Vein endothelial cell (primary cell): ENCODE measurements at places on chromosomes 7 and 10. TPM values are rescaled to one million over a fixed set of nuclear protein-coding genes. Genes with fewer than 3 reads are reported as not detected.

Gene MRPS24
- total RNA-seq, result 69.2 and 78.3 TPM in 2 replicates

Gene OR2A5
- total RNA-seq, result not detected in 2 replicates

Gene PDE6C
- not detected in 2 replicates for total RNA-seq

Gene MKI67
- 17.6 and 37.2 TPM in 2 replicates for total RNA-seq

Gene ANKRD30A
- under 0.01 TPM in 1 of 2 replicates, not detected in the other for total RNA-seq

Gene ATP5F1C
- total RNA-seq, result 276 and 311 TPM in 2 replicates

Gene SFTPA1
- total RNA-seq, result not detected in 2 replicates

Gene OPN1SW
- total RNA-seq, result not detected in 2 replicates

Gene UTF1
- total RNA-seq, result not detected in 2 replicates

Gene SUN3
- total RNA-seq, result not detected in 2 replicates

Gene CTBP2
- 99.4 and 99.6 TPM in 2 replicates for total RNA-seq

Gene CTTNBP2
- total RNA-seq, result not detected in 2 replicates

Gene LRRTM3
- total RNA-seq, result not detected in 2 replicates

Gene CEP55
- 18.9 and 39.1 TPM in 2 replicates for total RNA-seq

Gene HOXA9
- total RNA-seq, result 10.8 and 18.2 TPM in 2 replicates

Gene WNT8B
- total RNA-seq, result not detected in 2 replicates

Gene MUC12
- not detected in 2 replicates for total RNA-seq

Gene JAKMIP3
- 0.10 TPM in 1 of 2 replicates, not detected in the other for total RNA-seq

Gene BBS9
- total RNA-seq, result 11.1 TPM in 2 replicates

Gene CLDN3
- total RNA-seq, result 0.98 TPM in 1 of 2 replicates, not detected in the other

Gene SLC29A4
- 2.1 and 6.2 TPM in 2 replicates for total RNA-seq

Gene ZCCHC24
- total RNA-seq, result 6.6 and 8.2 TPM in 2 replicates

Gene FFAR4
- total RNA-seq, result not detected in 2 replicates

Gene GHRHR
- total RNA-seq, result not detected in 2 replicates

Gene PPP1R3C
- 0.65 and 0.86 TPM in 2 replicates for total RNA-seq

Gene EPO
- total RNA-seq, result not detected in 2 replicates

Gene OR2A12
- not detected in 2 replicates for total RNA-seq

Gene PRKRIP1
- total RNA-seq, result 15.0 and 16.9 TPM in 2 replicates

Gene SPACDR
- total RNA-seq, result 0.33 and 0.48 TPM in 2 replicates

Gene EFCAB10
- total RNA-seq, result 0.29 TPM in 1 of 2 replicates, not detected in the other

Gene MMP21
- total RNA-seq, result 0.10 and 0.33 TPM in 2 replicates

Gene TEX36
- not detected in 2 replicates for total RNA-seq

Gene PLEKHS1
- total RNA-seq, result under 0.01 TPM in 1 of 2 replicates, not detected in the other

Gene SPAM1
- total RNA-seq, result not detected in 2 replicates

Gene EVX1
- not detected in 2 replicates for total RNA-seq
